ENCODE measurements at places on chromosomes 16 and 17.

DNA sequence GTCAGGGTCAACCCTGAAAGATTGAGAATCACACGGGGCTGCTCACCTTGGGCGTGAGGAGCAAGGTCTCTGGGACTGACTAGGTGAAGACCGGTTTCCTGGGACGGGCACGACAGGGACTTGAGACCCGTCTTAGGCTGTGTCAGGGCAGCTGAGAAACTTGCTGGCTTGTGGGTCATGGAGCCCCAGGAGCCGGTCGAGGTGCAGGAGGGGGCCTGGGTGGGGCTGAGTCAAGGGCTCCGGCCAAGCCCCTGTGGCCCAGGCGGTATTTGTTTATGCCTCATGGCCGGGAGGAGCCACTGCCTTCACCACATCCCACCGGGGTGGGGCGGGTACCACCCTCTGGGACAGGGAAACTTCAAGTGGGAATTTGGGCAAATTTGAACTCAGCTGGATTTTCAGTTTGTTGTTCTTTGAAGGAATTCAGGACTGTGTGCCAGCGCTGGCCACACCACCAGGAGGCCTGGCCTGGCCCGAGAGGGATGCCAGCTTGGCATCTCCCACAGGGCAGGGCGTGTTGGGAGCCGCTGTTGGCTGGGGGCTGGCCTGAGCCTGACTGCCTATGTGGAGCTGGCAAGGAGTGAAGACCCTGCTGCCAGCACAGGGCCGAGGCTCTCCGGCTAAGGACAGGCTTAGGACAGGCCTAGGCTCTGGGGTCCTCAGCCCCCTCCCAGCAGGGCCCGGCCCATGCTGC, 116.1 kb downstream of the METRNL start:
- DNase-seq = peak; percentile 70

DNA sequence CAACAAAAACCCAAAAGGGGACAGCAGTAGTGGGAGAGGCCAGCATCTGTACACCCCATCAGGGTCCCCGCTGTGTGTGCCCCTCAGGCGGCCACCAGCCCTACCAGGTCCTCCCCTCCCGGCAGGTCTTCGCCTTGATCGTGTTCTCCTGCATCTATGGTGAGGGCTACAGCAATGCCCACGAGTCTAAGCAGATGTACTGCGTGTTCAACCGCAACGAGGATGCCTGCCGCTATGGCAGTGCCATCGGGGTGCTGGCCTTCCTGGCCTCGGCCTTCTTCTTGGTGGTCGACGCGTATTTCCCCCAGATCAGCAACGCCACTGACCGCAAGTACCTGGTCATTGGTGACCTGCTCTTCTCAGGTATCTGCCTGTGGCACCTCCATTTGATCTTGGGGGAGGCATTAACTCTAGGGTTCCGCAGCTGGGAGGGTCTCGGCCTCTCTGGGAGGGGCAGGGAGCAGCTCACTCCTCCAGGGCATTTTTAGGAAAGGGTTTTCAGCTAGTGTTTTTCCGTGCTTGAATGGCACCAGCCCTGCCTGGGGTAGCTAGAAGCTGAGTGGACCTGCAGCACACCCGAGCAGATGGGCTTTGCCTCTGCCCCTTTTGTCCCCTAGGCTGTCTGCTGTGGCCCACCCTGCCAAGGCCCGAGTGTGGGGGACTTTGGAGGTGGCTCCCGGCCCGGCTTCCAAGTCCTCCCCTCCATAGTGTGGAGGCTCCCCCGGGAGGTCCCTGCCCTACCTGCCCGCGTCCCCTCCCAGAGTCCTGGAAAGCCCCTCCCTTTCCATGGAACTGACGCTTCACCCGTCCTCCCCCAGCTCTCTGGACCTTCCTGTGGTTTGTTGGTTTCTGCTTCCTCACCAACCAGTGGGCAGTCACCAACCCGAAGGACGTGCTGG, 2.6 kb downstream of the SYNGR2 start:
- DNase-seq = no peak

GRCh38 chr16:74667255-74667700, 601 bp upstream of the RFWD3 start:
- peak; percentile 66 for DNase-seq

DNA sequence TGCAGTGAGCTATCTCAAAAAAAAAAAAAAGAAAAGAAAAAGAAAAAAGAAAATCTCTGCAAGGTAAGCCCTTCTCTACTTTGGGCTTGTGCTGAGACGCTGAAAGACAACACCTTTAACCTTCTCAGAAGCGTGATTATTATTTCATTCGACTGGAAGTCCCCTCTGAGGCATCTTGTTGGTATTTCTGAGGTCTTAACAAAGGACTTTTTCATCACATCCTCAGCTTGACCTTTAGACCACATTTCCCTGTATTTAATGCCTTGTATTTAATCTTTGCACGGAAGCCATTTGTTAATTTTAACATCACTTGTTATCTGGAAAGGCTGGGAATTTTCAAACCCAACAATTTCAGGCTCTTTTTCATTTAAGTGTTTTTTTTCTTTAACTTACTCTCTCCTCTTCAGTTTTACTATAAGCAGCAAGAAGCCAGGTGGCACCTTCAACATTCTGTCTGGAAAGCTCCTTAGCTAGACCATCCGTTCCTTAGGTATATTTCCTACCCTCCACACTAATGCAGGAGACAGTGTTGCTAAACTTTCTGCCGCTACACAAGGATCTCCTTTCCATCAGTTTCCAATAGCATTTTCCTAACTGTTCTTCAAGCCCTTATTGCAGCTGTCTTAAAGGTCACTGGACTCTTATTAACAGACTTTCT, 10.3 kb downstream of the KCTD13 start:
- no peak for DNase-seq

- DNase-seq = no peak
These were observed 181.9 kb upstream of the ZNF469 start for GRCh38 chr16:88200896-88201185.

DNA sequence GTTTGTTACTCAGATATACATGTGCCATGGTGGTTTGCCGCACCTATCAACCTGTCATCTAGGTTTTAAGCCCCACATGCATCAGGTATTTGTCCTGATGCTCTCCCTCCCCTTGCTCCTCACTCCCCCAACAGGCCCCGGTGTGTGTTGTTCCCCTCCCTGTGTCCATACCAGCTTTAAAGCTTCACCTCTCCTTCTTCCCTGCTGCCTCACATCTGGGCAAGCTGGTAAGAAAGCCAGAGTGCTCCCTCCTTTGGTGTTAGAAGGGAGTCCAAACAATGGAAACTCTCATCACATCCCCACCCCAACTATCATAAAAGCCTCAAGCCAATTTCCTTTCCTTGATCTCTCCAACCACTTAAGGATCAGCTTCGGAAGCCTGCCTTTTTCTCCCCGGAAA, 1115.6 kb upstream of the GOT2 start:
- no peak for DNase-seq

- peak; percentile 13 for DNase-seq
These were observed 52.3 kb downstream of the AMFR start for GRCh38 chr16:56373003-56373402.

GRCh38 chr17:27985306-27985705, 57.2 kb upstream of the NLK start:
- no peak for DNase-seq

DNA sequence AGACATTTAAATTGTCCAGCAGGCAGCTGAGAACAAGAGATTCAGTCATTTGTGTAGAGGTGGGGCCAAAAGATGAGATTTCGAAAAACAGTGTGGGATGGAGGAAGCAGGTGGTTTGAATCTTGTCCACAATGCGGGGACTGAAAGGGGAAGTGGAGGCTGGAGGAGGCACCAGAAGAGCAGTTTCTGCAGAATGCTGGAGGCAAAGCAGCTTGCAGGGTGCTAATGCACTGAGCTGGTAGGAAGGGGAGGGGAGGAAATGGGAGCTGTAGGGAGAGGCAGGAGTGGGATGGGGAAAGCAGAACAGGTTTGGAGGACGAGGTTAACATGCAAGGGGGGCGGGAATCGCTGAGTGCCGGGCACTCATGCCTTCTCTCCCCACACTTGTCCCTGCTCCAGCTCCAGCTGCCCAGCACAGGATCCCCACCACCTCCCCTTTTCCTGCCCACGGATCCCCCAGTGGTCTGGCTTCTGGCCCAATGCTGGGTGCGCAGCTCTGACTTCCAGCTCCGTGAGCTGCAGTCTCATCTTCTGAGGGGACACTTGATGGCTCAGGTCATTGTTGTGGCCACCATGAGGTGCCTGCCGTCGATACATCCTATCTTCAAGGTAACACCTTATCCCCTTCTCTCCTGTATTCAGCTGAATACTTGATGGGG, 9.4 kb downstream of the C17orf100 start:
- no peak for DNase-seq

- DNase-seq = no peak
These were observed 13.7 kb downstream of the N4BP1 start for GRCh38 chr16:48596326-48596725.

DNA sequence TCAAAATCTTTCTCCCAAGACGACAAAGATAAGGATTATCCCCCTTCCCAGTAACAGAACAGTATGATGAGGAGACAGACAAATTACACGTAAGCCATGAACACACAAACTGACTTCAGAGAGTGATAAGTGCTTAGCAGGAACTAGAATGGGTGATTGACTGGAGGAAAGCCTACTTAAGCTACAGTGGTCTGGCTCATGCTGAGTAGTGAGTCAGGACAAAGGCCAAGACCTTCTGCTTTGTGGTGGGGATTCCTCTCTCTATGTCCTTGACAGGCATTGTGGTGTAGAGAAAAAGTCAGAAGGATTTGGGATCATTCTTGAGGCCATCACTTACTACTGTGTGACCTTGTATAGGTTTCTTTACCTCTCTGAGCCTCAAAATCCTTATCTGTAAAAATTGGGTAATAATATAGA, 381.9 kb upstream of the CCL2 start:
- no peak for DNase-seq

DNA sequence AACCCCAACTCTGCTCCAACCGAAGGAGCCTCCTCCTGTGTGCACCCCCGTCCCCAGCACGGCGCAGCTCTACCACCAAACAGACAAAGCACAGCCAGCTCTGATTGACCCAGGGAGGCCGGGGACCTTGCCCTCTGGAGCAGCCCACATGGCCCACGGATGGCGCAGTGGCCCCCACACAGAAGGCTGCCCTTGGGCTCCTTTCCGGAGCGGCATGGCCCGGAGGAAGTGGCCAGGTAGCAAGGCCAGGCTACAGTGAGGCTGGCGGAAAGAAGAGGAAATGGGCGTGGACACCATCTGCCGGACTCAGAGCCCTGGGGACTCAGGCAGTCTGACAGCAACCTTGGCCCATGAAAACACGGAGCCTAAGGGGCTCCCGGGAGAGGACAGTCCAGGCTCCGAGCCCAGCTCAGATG, 19.9 kb upstream of the ZC3H18 start:
- DNase-seq = no peak

GRCh38 chr16:46765050-46765449, 16.9 kb upstream of the MYLK3 start:
- no peak for DNase-seq

DNA sequence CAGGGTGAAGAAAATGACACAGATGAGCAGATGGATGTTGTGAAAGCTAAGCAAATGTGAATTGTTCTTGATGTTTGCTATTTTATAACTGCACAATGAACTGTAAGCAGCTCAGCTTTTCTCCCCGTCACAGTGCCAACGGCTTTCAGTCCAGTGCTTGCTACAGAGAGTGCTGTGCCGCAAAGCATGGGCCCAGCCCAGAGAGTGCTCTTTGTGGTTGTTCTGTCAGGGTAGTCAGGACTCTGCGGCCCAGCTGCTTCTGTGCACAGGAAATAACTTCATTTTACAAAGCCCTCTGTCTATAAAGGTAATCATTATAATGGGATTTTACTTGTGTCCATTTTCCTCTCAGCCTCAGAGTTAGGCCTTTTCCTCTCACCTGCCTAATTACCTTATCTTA, 39.1 kb downstream of the CDRT15 start:
- DNase-seq = no peak

- no peak for DNase-seq
These were observed 24.4 kb downstream of the TNFRSF13B start for GRCh38 chr17:16947470-16947869.

GRCh38 chr17:30809867-30810266, 14.6 kb downstream of the CRLF3 start:
- DNase-seq = no peak

DNA sequence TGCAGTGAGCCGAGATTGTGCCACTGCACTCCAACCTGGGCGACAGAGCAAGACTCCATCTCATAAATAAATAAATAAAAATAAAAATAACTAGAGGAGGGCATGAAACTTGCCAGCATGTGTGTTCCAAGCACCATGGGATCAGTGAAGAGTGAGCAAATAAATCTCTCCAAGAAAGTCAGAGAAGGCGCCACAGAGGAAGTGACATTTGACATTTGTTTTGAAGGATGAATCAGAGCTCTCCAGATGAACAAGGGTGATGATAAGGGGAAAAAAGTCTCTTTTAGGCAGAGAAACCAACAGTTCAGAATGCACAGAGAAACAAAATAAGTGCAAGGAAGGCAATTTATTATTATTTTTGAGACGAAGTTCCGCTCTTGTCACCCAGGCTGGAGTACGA, 50.3 kb downstream of the IST1 start:
- no peak for DNase-seq

DNA sequence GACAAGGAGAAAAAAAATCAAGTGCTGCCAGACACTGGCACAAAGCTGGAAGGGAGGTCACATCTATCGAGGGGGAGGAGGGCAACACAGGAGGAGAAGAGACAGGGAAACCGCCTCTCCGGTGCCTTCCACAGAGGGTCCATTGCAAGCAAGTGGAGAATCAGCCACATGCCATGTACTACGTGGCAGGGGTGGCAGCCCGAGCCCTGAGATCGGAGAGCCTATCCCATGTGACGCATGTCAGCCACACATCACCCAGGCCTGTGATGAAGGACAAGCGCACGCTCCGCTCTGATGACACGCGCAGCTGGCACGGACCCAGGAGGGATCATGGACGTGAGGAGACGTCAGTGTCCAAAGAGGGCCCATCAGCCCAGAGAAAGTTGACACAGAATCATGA, 30.1 kb downstream of the ADCY9 start:
- DNase-seq = no peak

GRCh38 chr16:85605051-85605911, 7.8 kb upstream of the GSE1 start:
- no peak for DNase-seq

GRCh38 chr17:4598776-4599504, 14.6 kb downstream of the SMTNL2 start:
- peak; percentile 72 for DNase-seq

DNA sequence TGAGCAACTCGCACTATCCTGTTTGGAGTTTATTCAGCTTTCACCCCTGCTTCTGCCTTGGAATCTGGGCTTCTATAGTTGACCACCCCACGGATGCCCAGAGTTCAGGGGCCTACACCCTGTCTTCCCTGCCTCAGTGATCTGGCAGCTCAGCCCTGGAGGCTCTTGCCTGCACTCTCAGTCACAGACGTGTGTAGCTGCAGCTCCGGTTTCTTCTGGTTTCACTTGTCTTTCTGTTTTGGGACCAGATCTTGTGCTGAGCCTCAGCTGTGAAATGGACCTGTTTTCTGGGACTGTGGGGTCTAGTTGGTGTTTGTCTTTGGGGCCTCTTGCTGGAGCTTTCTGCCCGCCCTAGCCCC, 5.8 kb downstream of the GPT2 start:
- no peak for DNase-seq
